ENCODE measurements at places on chromosomes 4 and X. TPM values are rescaled to one million over a fixed set of nuclear protein-coding genes. Genes with fewer than 3 reads are reported as not detected.

MTNR1A gene
- total RNA-seq = 0.36 TPM

IBSP gene
- total RNA-seq = not detected

GAGE12H gene
- total RNA-seq = not detected

ANXA10 gene
- 0.94 TPM for total RNA-seq

RASGEF1B gene
- 1.0 TPM for total RNA-seq

RIPPLY1 gene
- total RNA-seq = not detected

PPP1R2C gene
- total RNA-seq = not detected

WDR45 gene
- total RNA-seq = 43.7 TPM

CENPVL1 gene
- total RNA-seq = 0.07 TPM

USP46 gene
- total RNA-seq = 8.5 TPM

GRCh38 chrX:134019567-134020206, 34.3 kb upstream of the GPC3 start:
- DNase-seq = no peak

GRCh38 chr4:101911616-101912015, 121.1 kb downstream of the BANK1 start:
- DNase-seq = no peak

DNA sequence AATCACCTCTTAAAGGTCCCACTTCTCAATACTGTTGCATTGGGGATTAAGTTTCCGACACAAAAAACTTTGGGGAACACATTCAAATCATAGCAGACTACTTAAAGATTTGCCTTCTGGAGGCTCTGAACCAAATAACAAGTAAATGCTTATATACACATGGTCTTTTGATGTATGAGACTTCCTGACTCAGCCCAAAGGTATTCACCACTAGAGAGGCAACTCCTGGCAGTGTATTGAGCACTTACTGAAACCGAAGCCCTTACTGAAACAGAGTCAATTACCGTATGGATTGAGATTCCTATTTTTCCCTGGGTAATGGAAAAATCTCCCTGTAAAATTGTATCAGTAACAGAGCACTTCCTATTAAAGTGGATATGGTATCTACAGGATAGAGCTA, 45.4 kb downstream of the ZCCHC13 start:
- no peak for DNase-seq

DNA sequence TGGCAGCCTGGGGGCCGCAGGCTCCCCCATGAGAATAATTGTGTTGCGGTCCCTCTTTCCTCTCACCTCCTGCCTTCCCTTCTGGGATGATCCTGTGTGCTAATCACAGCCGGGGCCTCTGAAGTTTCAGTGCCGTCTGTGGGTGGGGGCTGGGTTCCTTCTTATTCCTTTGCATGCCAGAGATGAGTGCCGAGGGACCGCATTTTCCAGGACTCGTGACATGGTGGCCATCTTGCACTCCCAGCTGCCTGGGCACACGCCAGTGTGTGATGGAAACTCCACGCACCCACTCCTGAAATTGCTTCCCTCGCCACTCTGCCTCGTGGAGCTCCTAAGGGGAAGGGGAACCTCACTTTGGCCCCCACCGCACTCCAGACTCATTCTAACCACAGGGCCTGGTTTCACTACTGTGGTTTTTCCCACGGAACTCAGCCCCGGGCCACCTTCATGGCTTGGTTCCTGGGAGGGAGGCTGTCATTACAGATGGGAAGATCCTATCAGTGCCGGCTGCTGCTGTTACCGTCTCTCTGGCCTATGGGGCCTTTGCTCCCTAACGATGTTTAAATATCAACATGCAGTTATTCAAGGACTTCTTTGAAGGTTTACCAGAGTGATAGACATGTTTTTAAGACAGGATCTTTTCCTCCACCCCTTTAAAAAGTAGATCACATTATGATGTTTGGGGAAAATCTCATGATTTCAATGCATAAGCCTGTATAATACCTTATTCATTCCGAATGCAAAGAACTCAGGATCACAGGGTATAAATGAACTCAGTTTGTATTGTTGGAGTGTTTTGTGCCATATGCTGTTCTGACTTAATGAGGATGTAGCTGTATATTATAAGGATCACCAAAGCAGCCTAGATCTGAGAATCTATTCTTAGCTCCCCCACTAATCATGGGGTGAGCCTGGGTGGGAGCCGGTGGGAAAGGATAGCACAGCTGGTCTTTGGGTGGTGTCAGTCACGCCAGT, 89.6 kb downstream of the SORCS2 start:
- DNase-seq = no peak

DNA sequence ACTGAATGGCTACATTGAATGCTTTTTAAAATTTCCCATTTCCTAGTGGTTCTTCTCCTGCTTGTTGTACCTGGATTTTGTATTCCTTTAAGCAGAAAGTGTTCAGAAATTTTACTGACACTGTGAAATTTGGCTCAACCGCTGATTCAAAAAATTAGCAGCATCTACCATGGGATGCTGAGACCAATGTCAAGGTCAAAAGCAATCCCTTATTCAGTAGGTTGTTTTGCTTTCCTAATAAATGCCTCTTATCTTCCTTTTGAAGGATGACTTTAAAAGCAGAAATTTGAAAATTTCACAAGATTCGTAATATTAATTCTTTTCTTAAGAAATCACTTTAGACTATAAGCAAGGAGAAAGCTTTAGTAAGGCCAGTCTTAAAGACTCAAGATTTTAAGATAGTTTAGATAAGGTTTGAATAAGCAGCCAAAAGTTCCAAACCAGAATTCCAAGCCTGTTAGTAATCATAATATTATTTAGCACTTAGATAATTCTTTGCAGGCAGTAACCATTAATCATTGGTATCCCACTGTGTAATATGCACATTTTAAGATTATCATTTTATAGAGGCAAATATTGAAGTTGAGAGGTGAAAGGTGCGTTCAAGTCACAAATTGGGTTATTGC, 508.8 kb downstream of the ANKRD50 start:
- no peak for DNase-seq

- DNase-seq = no peak
These were observed 213.6 kb upstream of the PGRMC2 start for GRCh38 chr4:128501239-128501638.

GRCh38 chr4:68655764-68656444, 14.5 kb downstream of the UGT2B15 start:
- DNase-seq = peak; percentile 31

GRCh38 chrX:53831662-53832635, 145.4 kb upstream of the HUWE1 start:
- peak; percentile 0 for DNase-seq

DNA sequence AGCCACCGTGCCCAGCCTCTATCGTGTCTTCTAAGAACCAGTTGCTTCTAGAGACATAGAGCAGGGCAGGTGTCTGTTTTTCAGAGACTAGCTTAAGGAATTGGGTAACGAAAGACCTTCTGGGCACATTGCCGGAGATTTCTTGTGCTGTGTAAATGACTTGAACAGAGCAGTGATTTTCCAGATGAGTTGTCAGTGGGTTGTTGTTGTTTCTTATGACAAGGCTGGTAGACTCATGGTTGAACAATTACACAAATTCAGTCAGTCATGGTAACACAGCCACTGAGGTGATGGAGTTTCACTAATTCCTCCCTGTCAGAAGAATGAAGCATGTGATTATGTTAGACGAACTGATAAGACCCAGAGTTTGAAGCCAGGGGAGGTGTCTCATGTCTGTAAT, 20.5 kb upstream of the DDX3X start:
- peak; percentile 81 for DNase-seq

- DNase-seq = no peak
These were observed 69.3 kb upstream of the LDB2 start for GRCh38 chr4:16967722-16968121.

GRCh38 chrX:81120258-81120935, 81.3 kb downstream of the HMGN5 start:
- DNase-seq = no peak

DNA sequence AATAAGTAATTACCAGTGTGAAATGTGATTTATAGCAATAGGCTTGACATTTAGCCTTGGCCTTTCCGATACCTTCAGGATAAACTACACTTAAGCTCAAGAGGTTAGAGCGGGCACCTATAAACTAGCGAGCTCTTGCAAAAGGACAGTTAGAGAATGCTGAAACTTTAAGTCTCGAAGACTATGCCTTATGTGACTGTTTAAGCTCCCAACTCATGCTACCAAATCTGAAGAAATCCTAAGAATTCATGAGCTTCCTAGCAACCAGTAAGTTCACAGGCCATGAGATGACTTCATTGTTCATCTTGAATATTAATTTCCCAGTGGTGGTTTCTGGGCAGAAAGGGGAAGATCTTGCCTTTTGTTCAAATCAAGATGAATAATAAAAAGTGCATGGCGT, 4.7 kb downstream of the STOX2 start:
- no peak for DNase-seq

- no peak for DNase-seq
These were observed 47.3 kb downstream of the KCNIP4 start for GRCh38 chr4:21901281-21901680.

GRCh38 chr4:54780149-54780495, 122.4 kb downstream of the KIT start:
- no peak for DNase-seq

- DNase-seq = no peak
These were observed 603.8 kb downstream of the RAPGEF2 start for GRCh38 chr4:159706704-159707103.

GRCh38 chr4:154595807-154596206, 5.3 kb upstream of the FGA start:
- no peak for DNase-seq

DNA sequence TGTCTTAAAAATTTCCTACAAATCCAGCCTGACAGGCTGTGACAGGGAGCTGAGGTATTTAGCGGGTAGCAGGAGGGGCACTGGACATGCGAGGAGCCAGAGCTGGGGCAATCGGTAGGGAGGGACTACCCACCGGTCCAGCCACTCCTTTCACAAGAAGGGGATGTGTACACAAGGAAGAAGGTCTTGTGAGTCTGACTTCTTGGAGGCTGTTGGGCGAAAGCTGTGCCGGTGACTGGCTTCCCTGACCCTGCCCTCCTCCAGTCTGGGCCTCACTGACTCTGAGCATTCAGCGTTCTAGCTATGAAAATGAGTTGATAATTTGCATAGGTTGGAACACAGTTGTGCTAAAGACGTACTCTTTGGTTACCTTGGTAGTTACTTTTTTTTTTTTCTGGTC, 12.7 kb upstream of the CXCL8 start:
- no peak for DNase-seq

GRCh38 chr4:108465886-108466500, 154.4 kb upstream of the RPL34 start:
- no peak for DNase-seq

- DNase-seq = no peak
These were observed 78.2 kb downstream of the FAM47A start for GRCh38 chrX:34053931-34054330.

DNA sequence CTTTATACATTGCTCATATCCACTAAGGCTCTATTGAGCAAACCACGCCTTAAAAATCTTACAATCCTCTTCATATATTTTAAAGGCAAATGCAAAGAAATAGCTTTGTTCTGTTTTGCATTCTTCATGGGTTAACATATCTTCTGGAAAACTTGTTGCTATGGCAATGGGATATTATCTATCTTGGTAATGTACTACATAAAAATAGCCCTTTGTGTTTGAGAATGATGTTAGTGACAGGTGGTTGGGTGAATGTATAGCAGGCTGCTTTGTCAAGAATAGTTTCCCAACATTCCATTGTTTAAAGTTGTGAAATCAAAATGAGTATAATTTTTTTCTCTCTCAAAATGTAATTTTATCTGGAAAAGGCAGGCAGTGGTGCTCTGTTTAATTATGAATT, 16.8 kb downstream of the REPS2 start:
- no peak for DNase-seq

DNA sequence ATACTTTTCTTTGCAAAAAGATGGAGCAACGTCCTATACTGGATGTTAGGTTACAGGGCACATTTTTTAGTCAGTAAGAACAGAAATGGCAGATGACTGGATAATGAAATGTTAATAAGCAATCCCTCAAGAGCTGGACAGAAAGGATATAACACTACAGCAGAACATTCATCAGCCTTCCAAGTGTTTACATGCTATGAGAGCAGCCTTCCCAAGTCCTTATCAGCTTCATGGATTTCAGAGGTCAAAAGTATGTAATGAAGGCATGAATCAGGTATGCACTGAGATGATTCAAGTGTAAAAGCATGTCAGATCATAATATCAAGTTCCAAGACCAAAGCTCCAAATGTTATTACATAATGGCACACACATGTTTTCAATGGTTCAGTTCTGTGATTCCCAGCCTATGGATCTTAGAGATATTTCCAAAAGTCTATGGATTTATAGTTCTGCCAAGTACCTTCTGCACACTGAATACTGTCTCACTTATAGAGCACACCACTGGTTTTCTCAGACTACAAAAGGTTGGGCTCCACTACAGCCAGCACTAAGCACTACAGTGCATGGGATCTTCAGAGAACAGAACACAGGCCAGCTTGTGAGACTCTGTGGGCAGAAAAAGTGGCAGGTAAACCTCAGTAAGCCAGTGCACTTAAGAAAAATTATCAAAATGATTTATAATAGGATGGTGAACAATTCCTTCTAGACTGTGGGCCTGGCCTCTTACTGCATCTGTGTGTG, 49.2 kb downstream of the GPC4 start:
- DNase-seq = no peak

DNA sequence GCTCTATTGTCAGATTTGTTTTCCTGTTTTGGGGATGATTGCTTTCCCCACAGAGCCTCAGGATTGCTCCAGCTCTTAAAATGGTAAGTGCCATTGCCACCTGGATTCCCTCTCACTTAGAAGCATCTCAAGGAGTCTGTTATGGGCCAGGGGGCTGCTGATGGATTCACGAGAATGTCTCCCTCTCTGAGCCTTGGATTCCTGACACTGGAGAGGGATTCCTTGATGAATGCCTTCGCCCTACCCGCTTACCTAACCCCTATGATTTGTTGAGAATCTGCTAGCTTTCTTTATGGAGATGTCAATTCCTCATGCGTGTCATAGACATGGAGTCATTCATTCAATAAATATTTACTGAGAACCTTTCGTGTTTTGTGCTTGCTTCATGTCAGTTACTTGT, 36.9 kb upstream of the TENM3 start:
- DNase-seq = no peak

GRCh38 chrX:151370906-151371305, 26.1 kb upstream of the VMA21 start:
- no peak for DNase-seq

DNA sequence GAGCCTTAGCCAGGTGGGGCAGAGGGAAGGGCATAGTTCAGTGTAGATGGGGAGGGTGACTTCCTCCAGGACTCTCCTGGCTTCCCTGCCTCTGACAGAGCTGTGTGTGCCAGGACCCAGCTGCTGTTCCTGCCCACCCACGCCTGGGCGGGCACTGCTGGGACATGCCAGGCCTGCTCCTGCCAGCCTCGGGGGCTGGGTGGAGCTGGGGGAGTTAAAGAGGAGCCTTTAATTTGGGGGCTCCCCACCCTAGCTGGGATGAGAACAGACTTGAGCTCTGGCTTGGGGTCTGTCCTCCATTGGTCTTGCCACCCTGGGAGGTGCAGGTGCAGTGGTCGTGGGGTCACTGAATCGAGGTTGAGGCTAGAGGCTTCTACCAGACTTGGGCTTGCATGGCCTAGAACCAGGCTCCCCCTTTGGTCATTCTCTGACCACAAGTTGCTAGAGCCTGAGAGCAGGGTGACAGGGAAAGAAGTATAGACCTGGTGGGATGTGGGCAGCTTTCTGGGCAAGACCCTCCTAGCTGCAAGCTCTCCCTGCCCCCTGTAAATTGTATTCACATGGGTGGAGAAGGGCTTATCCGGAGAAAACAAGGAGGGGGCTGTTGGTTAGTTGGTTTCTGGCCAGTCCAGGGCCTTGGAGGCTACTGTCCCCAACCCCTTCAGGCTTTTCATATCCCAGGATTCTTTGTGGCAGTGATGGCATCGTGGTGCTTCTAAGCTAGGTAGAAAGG, 5.7 kb downstream of the EFNB1 start:
- no peak for DNase-seq
